Anterior cingulate cortex (tissue), 58 donors: ENCODE measurements at places on chromosomes 3 and 15.

DNA sequence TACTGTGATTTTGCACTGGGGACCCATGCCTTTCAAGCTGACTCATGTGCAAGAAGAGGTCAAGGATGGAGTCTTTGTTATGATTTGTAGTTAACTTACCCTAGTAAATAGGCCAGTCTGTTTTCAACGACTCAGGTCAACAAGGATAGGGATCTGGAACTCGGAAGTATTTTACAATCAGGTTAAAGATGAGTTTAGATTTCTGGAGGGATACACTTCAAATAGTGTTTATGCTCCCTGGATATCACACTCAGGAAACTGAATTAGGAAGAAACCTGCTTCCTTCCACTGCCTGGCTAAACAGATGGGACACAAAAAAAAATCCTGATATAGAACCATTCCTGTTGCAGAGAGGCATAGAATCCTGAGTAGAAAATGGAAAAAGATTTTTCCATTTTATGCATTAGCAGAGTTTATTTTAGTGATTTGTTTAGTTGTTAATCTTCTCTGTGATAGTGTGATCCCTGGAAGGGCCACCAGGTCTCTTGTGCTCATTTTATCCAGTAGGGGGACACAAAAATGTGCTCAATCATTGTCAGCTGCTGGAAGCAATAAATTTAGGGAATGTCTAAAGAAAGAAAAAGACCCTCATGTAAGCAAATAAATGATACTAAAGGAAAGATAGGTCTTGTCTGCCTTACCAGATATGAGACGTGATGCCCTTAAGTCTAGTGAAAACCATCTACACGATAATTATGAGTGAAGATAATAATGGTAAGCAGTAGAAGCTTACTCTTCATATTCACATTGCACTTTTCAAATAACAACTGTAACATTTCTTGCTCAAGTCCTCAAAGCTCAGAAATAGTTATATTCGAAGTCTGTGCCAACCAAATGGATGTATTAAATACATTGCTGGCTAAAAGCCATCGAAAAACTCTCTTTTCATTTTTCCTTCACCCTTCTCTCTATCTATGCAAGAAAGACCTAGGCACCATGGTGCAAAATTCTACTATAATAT is 452.1 kb upstream of the KCNMB2 start:
- no peak for DNase-seq

- no peak for DNase-seq
These were observed 41.2 kb downstream of the CCDC12 start for GRCh38 chr3:46935168-46935858.

DNA sequence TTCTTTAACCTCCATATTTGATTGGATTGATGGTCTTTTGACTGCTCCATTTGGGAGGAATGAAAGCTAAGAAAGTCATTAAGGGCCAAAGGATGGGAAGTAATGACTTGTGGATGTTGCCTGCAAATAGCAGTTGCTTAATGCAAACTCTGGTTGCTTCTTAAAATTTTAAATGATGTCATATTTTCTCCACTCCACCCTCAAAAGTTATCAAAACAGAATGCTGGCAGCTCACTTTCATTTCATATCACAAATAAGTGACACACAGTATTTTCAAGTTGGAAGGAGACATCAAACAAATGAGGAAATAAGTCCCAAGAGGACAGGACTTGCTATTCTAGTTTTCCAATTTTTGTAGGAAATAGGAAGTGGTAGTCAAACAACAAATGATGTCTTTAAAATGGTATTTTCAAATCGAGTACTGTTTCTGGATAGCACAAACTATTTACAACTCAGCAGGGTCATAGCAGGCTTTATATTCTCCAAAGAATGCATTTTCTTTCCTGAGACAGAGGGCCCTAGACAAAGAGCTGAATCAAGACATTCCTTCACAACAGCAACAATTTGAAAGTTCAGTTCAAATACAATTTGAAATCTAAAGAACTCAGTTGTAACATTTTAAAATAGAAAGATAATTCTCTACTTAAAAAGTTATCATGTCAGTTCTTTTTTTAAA is 165.1 kb upstream of the UBE2E1 start:
- no peak for DNase-seq

GRCh38 chr3:127420829-127421228 is 133.0 kb upstream of the PRR20G start:
- DNase-seq: no peak

GRCh38 chr3:59935025-59935424 is 885.2 kb upstream of the CFAP20DC start:
- no peak for DNase-seq

GRCh38 chr3:32959371-32959770 is 7.9 kb downstream of the CCR4 start:
- no peak for DNase-seq

- no peak for DNase-seq
These were observed 96.0 kb downstream of the CCNL1 start for GRCh38 chr3:157063926-157064325.

GRCh38 chr3:107950417-107950816 is 140.4 kb downstream of the CD47 start:
- DNase-seq: no peak

GRCh38 chr3:2375376-2375775 is 276.7 kb downstream of the CNTN4 start:
- no peak for DNase-seq

DNA sequence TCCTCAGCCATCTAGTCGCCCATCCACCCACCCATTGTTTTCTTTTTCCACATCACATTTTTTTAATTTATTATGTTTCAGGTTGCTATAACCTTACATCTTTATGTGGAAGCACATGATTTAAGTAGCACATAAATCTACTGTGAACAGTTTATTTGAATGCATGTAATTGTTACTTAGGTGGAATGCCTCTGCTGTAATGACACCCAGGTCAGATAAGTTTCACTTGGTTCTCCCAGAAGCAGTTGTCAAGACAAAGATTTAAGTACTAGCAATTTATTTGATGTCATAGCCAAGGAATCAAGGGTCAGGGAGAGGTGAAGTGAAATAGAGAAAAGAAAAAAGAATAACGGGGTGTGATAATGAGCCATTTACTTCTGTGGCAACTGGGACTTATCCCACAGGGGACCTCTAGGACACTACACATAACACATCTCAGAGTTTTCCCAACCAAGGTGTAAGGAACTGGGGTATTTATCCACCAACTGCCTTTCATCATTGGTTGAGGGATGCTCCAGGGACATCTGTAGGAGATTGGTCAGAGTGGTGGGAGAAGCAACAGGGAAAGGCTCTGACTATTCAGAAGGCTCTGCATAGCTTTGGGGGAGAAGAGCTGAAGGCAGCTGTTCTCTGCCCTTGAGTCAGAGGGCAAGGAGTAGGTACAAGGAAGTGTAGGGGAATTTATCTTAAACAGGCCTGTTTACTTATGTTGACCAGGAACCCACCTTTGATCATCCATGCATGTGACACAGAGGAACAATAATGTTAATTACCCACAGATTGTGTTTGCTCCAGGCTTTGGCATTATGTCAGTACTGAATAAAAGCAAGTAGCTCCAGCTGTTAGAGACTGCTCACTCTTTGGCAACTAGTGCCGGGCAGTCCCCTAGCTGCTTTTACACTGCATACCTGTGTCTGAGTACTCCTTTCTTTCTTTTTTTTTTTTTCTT is 94.8 kb downstream of the CD200R1L start:
- DNase-seq: no peak

DNA sequence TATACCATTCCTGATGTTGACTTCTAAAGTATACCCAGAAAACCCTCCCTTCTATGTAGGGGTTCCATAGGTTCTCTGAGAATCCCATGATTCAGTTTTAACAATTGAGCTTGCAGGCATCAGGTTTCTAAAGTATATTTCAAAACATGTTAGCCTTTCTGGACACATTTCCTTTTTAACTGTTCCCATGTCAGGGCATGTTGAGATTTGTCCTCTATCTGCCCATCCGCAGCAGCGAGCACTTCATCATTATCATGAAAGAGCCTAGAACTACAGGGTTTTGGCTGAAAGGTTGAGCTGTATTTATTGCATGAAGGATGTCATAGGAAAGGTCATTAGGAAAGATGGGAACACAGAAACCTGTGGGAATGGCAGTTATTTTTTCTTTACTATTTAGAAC is 201.1 kb upstream of the BHLHE40 start:
- no peak for DNase-seq

- no peak for DNase-seq
These were observed 279.8 kb upstream of the ARRDC4 start for GRCh38 chr15:97680606-97681220.

- DNase-seq: no peak
These were observed 386.0 kb upstream of the NECTIN3 start for GRCh38 chr3:110685630-110686029.

- DNase-seq: no peak
These were observed 36.3 kb downstream of the MLH1 start for GRCh38 chr3:37029516-37030163.

DNA sequence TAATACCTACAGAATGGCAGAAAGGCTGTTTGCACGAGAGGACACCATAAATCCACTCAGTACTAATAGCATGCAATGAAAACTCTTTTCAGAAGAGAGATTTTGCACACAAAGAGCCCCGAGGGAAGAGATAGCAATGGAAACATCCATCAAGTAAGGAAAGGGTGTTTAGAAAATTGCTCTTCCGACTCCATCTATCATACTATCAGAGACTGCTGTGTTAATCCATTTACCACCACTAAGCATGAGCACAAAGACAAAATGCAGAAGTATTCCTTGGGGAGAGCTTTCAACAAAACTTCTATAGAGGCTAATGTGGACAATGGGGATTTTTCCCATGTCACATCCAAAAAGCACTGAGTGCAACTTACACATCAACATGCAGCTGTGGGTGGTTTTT is 72.1 kb upstream of the PLAAT1 start:
- DNase-seq: no peak

DNA sequence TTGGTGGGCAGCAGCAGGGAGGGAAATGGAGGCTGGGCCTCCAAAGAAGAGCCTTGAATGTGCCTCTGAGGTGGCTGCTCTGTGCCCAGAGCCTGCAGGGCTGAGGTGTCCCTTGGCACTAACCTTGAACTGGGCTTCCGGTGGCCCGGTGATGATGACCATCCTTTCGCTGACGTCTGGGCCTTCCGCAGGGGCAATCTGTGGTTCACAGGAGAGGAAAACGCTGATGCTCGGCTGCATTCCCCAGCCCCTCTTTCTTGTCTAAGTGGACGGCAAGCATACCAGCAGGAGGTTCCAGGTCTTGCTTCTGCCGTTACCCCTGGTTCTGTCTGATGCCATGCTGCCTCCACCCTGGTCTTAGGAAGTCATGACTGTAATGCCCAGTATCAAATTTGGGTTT is 65.9 kb downstream of the SENP2 start:
- DNase-seq: no peak

GRCh38 chr3:23377928-23378672 is 175.0 kb downstream of the UBE2E2 start:
- DNase-seq: no peak

GRCh38 chr3:106452096-106452495 is 583.3 kb upstream of the CBLB start:
- DNase-seq: no peak

GRCh38 chr3:189171707-189172106 is at the start of gene TPRG1:
Gene TPRG1, plus strand, starts transcription at chr3:189171971. Its CDS starts 35,414 bp downstream, at chr3:189207385.
- no peak for DNase-seq

DNA sequence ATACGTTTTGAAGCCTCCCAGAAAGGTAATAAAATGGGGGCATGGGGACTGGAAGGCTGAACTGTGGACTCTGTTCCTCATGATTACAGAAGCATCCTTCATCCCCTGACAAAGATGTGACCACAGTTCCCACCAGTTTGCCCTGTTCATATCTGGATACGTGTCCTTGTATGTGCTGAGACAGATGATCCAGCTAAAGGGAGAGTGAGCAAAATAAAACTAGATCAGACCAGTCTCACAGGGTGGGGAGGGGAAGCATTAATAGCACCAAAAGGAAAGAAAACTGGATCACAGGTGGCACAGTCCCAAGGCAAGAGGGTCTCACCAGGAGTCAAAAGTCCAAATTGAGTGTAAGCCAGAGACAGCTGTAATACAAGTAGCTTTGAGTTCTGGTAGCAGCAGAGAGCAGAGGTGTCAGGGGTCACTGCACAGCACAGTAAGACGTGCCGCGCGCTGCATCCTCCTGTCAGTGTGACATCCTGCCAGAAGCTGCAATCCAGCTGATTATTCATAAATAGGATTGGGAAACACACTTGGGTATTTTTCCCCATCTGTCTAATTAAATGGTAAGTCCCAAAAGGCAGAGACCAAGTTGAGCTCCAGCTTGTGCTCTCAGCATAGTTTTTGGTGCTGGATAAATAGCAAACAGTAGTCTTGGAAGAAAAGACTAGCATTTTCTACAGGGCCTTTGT is 560.0 kb upstream of the CFAP20DC start:
- no peak for DNase-seq

- DNase-seq: no peak
These were observed 362.3 kb downstream of the NR2F2 start for GRCh38 chr15:96692826-96693225.

DNA sequence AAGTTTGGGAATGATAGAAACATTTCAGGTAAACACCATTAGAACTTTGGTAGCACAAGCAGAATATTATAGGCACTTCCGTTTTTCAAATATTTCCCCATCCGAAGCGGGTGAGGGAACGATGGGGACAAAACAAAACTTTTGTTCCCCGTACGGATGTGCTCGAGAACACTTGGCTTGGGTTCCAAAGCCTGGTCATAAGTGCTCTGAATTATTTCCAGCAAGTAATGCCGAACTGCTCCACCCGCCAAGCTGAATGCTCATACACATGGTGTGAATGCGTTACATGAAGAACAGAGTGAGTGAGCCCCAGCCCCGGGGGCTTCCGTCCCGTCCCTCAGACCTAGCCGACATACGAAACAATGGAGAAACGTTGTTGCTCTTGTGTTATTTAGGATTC is 438.2 kb upstream of the ARRDC4 start:
- no peak for DNase-seq

DNA sequence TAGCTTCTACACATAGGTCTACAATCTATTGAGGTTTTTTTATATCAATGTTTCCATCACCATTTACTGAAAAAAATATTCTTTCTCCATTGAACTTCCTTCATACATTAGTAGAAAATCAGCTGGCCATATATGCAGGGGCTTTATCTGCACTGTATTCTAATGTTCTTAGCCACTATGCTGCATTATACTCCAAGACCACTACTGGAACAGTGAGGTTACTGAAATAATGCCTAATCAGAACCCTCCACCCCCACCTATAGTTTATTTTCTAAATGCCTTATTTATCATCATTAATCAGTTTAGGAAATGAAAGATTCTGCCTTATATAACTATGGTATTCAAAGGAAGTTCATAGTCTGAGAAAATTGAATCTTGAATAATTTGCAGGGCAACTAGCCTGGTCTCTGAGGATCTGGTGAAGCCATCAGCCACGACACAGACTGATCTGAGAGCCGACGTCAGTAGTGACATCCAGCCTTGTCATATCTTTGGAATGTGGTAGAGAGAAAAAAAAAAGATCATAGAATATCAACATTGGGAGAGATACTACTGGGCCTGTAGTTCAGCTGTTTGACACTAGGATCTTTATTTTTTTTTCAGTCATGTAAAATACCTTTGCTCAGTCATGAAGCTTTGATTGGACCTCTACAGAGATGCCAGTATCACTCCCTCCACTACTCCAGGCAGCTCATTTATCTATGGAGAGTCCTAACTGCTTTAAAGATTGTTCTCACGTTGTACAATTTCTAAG is 66.6 kb downstream of the P3H2 start:
- DNase-seq: no peak
